ENCODE measurements at places on chromosomes 5 and 9. TPM values are rescaled to one million over a fixed set of nuclear protein-coding genes. Genes with fewer than 3 reads are reported as not detected.

The BHMT gene
- 197 TPM for polyA plus RNA-seq

The PCDHGC5 gene
- not detected for polyA plus RNA-seq

DNA sequence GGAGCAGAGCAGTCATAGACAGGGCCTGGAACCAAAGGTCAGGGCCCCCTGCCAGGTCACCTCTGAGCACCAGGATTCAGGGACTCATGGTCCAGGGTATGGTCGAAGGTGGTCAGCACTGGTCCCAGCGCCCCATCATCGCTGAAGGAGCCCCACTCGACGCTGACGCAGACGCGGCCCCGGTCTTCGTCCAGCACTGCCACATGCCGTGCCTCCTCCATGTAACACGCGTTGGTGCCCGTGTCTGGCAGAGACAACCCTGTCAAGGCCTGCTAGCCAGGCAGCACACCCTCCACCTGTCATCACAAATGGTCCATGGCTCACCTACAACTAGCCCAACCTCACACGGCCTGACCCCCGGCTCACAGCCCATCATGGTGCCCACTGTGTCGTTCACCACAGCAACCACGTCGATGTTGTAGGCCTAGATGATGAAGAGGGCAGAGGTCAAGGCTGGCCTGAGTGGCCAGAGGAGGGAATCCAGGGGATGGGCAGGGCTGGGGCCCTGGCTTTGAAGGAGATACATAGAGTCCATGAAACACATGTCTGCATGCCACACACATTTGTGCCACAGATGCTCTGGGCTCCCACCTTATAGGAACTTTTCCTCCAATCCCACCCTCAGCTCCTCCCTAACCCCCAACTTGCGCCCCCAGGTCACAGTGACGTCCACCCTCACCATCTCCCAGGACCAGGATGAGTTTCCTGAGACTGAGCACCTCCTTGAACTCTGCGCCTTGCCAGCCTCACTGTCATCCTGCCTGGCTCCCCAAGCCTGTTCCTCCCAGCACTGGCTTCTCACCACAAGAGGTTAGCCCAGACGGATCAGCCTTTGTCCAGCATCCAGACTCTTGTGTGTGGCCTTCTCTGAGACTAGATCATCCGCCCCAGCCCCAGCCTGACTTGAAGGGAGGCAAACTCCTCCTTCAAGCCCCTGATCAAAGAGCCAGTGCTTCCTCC, 9.5 kb downstream of the HK3 start:
- no peaks in the 10 kb centered on the region for H3K4me1 ChIP-seq
- H3K27ac ChIP-seq, result no peak overlapping the region
- H3K27me3 ChIP-seq, result no peaks in the 10 kb centered on the region
- H3K36me3 ChIP-seq, result no peaks in the 10 kb centered on the region

DNA sequence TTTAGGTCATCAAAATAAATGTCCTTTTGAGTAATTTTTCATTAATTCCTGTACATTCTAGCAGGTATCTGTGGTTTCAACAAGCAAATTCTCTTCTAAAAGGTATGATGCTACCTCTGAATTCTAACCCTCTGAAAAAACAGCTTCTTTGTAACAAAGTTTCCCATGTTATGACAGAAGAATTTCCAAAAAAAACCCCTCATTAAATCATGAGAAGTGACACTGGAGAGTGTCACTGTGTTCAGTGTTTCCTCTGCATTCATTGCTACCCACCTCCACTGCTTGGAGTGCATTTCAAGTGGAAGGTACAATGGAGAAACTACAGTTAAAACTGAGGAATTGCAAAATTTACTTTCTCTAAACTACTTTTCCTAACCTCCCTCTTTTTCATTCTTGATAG, 10.1 kb downstream of the CDKN2A start:
- no peak overlapping the region for H3K4me3 ChIP-seq
- H3K27me3 ChIP-seq, result peaks cover 2% of the 10 kb centered on the region

GRCh38 chr9:74861071-74861470, 26.6 kb downstream of the TRPM6 start:
- H3K27me3 ChIP-seq, result no peaks in the 10 kb centered on the region
- no peak for DNase-seq
- no peak overlapping the region for H3K27ac ChIP-seq
- H3K4me1 ChIP-seq, result no peaks in the 10 kb centered on the region
- no peak overlapping the region for H3K4me3 ChIP-seq
- no peaks in the 10 kb centered on the region for H3K36me3 ChIP-seq

DNA sequence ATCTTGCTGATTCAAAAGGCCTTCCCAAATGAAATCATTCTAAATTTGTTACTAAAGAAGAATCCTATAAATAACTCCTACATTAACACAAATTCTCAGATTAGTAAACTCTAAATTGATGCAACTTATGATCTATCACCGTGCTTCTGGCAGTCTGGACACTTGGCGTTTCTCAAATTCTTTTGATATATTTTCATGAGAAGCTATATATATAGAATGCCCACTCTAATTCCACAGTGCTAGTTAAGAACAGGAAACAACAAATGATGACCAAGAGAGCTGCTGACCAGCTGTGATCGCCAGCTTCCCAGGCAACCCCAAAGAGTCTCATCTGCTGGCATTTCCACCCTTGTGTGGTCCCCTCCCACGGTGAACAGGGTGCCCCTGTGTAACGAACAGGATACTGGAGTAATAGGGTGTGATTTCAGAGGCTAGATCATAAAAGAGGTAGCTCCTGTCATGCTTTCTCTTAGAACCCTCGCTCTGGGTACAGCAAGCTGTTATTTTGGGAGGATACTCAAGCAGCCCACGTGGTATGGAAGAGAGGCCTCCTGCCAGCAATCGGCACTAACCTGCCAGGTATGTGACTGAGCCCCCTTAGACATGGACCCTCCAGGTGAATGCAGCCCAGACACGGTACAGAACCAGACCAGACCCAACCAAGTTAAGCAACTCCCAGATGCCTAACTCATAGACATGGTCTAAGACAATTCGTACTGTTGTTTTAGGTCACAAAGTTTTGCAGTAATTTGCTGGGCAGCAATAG, 64.7 kb downstream of the CDC14B start:
- H3K4me1 ChIP-seq, result no peaks in the 10 kb centered on the region
- H3K36me3 ChIP-seq, result peaks cover 3% of the 10 kb centered on the region
- DNase-seq, result no peak
- no peak overlapping the region for H3K27ac ChIP-seq
- H3K27me3 ChIP-seq, result no peaks in the 10 kb centered on the region

The PCDHB16 gene
- 0.14 TPM for polyA plus RNA-seq

DNA sequence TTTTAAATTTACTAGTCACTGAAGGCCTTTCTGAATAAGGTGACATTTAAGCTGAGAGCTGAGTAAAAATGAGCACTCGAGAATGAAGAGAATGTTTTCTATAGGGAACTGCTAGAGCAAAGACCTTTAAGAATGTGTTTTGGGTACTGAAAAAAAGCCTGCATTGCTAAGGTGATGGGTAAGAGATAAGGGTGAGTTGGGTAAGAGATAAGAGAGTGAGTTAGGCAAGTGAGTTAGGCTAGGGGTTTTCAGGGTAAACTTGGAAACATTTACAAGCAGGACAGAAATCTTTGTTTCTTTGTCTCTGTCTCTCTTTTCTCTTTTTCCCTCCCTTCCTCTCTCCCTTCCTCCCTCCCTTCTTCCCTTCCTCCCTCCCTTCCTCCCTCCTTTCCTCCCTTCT, 5.6 kb downstream of the RAD23B start:
- H3K36me3 ChIP-seq, result no peaks in the 10 kb centered on the region
- no peak for DNase-seq
- H3K4me3 ChIP-seq, result no peak overlapping the region
- peaks cover 67% of the 10 kb centered on the region for H3K4me1 ChIP-seq
- H3K27ac ChIP-seq, result no peak overlapping the region
- no peaks in the 10 kb centered on the region for H3K27me3 ChIP-seq

- no peaks in the 10 kb centered on the region for H3K36me3 ChIP-seq
- H3K4me1 ChIP-seq, result no peaks in the 10 kb centered on the region
- H3K4me3 ChIP-seq, result no peak overlapping the region
Observed at GRCh38 chr5:3475674-3476073, 120.0 kb upstream of the IRX1 start.

DNA sequence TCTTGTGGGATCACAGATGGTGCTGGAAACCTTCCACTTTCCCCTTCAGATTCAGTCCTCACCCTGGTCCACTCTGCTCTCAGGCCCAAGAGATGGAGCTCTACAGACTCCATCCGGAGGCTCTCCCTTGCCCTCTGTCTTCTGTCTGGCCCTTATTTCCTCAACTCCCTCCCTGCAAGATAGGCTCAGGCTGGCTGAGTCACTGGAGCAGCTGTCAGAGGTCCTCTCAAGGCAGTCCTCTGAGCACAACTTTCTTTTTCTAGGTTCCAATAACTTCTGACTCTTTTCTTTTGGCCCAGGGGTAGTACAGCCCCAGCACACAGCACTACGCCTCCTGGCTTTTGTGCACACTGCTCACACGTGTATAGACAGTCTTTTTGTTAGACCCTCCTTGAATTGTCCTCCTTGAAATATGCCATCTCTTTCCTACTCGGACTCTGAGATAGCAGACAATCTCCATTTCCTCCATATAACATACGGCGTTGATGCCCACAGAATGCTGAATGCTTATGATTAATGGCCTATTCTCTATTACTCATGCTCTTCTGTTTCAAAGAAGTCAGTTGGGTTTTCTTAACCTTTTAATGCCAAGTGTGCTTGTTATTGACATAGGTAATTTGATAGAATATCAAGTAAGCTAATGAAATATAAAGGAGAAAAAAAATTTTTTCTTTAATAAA, 193.1 kb downstream of the SLC12A2 start:
- no peak overlapping the region for H3K27ac ChIP-seq
- DNase-seq, result no peak
- H3K4me3 ChIP-seq, result no peak overlapping the region
- no peaks in the 10 kb centered on the region for H3K36me3 ChIP-seq
- H3K27me3 ChIP-seq, result peaks cover 2% of the 10 kb centered on the region

The PFN3 gene
- polyA plus RNA-seq, result not detected

- no peak overlapping the region for H3K4me3 ChIP-seq
- H3K4me1 ChIP-seq, result no peaks in the 10 kb centered on the region
- no peaks in the 10 kb centered on the region for H3K27me3 ChIP-seq
- no peaks in the 10 kb centered on the region for H3K36me3 ChIP-seq
Observed at GRCh38 chr5:136228136-136228757, 35.3 kb upstream of the SMIM32 start.

DNA sequence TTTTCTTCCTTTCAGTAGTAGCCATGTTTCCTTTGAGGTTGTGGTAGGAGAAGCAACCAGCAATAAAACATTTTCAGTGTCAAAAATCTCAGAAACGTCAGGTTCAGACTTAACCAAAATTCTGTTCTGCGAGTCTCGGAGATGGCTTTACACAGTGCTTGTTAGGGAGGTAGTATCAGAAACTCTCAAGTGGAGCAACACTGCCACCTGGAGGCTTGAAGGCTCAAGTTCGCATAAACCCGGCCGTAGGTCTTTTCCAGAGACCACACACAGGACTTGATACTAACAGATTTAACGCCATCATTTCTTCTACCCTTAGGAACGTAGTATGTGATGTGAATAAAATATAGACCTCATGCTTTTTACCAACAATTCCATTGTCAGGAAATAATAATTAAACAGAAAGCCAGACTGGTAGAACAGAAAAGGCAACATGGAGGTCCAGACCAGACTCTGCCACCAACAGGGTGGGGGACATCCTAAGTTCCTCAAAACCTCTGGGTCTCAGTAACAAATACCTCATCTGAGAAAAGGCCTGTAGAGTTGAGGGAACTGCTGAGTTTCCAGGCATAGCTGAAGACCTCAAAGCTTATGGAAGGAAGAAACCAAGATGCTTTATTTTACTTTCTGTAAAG, 8.5 kb downstream of the PTGER4 start:
- H3K4me3 ChIP-seq, result no peak overlapping the region
- H3K36me3 ChIP-seq, result no peaks in the 10 kb centered on the region
- H3K4me1 ChIP-seq, result peaks cover 2% of the 10 kb centered on the region
- no peaks in the 10 kb centered on the region for H3K27me3 ChIP-seq
- H3K27ac ChIP-seq, result no peak overlapping the region

DNA sequence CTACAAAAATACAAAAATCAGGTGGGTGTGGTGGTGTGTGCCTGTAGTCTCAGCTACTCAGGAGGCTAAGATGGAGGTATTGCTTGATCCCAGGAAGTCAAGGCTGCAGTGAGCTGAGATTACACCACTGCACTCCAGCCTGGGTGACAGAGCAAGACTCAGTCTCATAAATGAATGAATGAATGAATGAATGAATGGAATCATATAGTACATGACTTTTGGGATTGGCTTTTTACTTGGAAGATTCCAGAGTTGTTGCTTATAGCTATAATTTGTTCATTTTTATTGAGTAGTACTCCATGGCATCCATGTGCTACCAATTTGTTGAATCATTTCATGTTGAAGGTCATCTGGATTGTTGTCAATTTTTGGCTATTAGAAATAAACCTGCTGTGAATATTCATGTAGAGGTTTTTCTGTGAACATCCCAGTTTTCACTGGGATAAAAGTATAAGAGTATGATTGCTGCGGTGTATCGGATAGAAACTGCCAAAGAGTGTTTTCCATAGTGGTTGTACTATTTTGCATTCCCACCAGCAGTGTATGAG, 19.9 kb downstream of the ERBIN start:
- H3K4me3 ChIP-seq, result no peak overlapping the region
- H3K27me3 ChIP-seq, result no peaks in the 10 kb centered on the region
- no peak for DNase-seq
- H3K27ac ChIP-seq, result no peak overlapping the region
- peaks cover 2% of the 10 kb centered on the region for H3K36me3 ChIP-seq

DNA sequence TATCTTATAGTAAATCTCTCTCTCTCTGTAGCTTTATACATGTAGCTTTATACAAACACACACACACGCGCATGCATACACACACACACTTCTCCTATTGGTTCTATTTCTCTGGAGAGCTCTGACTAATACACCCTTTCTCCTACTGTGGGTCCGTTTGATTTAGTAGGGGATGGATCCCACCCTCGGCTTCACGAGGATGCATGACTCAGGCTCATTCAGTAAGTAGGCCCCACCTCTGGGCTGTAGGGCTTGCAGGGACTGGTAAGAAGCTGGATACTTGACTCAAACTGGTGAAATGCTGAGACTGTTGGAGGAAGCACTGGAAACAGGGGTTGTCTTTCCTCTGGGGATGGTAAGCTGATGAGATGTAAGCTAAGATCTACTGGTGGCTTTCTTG, 98.7 kb downstream of the SLC24A2 start:
- no peak for DNase-seq
- H3K27ac ChIP-seq, result no peak overlapping the region
- no peaks in the 10 kb centered on the region for H3K27me3 ChIP-seq
- no peaks in the 10 kb centered on the region for H3K36me3 ChIP-seq
- no peak overlapping the region for H3K4me3 ChIP-seq

GRCh38 chr9:354453-354852, 139.8 kb downstream of the DOCK8 start:
- no peak for DNase-seq
- no peaks in the 10 kb centered on the region for H3K36me3 ChIP-seq
- no peaks in the 10 kb centered on the region for H3K4me1 ChIP-seq
- no peaks in the 10 kb centered on the region for H3K27me3 ChIP-seq

The NUTM2G gene
- 0.07 TPM for polyA plus RNA-seq

Measured in liver (tissue), 10 donors.